ENCODE measurements at places on chromosomes 11 and 22. TPM values are rescaled to one million over a fixed set of nuclear protein-coding genes. Genes with fewer than 3 reads are reported as not detected.
A peak's percentile ranks its signal among the peaks of the same experiment; 100 is the strongest.

- no peak for DNase-seq
These were observed 208.5 kb downstream of the RAB38 start for GRCh38 chr11:87966694-87967093.

DNA sequence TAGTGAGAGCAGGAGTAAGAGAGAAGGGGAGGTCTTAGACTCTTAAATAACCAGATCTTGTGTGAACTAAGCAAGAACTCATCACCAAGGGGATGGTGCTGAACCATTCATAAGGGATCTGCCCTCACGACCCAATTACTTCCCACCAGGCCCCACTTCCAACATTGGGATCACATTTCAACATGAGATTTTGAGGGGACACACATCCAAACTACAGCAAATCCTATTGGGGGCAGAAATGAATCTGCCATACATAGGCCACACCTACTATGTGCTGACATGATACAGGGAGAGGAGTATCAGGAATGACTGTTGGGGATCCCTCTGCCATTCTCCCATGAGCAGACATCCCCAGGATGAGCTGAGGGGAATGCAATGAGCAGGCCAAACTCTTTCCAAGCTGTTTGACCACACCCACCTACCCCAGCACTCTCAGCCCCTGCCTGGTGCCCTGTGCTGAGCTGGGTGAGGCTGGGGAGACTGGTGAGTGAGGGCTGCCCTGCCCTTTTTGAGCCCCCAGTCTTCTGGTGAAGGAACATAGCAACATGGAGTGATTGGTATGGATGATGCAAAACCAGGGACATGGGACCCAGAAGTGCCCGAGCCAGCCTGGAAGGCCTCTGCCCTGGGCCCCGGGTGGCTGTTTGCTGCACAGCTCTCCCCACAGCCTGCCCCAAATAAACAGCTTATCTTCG, 1.2 kb upstream of the GTSE1 start:
- no peak for DNase-seq

Gene RELT
- 9.9 TPM for total RNA-seq

Gene CASP12
- 2.4 TPM for total RNA-seq

- DNase-seq = no peak
These were observed 32.5 kb upstream of the DNAJB7 start for GRCh38 chr22:40894417-40894816.

GRCh38 chr11:70397336-70397982, 870 bp upstream of the CTTN start:
- no peak for DNase-seq

Gene POU2F3
- 0.24 TPM for total RNA-seq

GRCh38 chr11:62337303-62338181, at the start of gene ASRGL1:
TSS of gene ASRGL1 (plus strand) at chr11:62337448. CDS start at chr11:62337978, 530 bp downstream.
- DNase-seq = peak; percentile 74
